GM04503 (cell line): ENCODE measurements at places on chromosomes 12 and 14.

DNA sequence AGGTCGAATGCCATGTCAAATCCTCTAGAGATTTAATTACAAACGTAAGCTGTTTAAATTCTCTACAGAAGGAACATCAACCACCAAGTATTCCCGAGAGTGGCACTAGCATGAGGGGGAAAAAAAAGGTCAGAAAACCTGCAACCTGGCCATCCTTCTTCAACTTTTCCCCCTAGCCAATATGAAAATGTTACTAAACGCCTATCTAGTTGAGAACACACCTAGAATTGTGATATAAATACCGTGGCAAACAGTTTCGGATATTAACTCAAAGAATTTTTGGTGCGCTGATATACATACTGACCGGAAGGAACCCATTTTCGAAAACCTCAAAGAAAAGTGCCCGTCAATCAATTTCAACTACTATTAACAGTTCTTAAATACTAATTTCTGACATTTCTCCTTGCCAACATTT, 1.8 kb downstream of the HNRNPC start:
- no peak for DNase-seq

DNA sequence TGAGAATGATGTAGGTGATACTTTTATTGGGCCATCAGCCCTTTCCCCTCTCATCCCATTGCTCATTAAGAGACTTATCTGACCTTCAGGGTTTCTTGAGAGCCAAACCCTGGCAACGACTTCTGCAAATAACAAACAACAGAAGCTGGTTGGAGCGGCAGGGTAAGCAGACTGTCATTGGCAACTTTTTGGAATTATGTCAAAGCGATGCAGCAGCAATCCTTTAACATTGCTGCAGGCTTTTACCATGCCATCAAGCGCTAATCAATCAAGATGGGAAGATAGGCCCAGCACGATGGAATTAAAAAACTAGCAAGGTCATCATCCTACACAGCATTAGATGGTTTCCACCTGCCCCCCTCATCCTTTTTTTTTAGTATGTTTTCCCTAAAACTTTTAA, 406.1 kb upstream of the PDE3A start:
- DNase-seq = no peak

DNA sequence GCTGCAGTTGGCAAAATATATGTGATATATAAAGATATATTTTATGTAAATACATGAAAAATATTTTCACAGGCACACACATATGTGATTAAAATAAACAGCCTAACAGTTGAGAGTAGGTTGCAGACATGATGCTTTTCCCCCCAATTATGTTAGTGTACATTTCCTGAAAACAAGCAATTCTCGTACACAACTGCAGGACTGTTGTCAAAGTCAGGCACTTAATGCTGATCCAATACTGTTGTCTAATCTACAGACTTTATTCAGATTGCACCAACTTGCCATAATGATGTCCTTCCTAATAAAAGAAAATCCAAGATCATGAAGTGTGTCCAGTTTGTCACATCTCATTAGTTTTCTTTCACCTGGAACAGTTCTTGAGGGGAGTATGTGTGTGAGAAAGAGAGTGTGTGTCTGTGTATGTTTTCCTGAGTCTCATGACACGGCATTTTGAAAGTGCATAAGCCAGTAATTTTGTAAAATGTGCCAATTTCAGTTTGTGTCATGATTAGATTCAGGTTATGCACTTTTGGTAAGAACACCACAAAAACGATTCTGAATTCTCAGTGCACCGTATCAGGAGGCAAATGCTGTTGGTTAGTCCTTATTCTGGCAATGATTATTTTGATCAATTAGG, 16.5 kb upstream of the SEL1L start:
- DNase-seq = no peak

DNA sequence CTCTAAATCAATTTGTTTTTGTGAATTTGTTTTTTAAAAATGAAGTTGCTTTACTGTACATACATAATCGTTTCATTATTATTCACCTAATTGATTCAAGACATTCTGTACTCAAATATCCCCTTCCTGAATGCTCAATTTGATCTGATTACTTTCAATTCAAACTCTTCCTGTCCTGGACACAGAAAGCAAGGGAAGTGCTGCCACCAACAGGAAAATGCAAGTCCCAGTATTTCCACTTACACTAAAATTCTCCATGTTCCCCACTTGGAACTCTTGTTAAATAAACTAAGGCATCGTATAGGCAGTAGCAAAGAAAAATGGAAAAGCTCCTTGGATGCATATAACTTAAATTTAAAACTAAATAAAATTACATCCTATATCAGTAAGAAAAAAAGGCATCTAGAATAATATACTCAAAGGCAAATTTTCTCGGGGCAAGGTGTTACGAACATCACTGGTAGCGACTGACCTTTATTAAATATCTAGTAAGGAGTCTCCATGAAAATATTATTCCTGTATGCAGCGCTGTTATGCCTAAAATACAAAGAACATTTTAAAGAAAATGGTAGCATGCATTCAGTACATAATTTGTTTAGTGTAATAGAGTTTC, 72.0 kb upstream of the DBX2 start:
- no peak for DNase-seq

DNA sequence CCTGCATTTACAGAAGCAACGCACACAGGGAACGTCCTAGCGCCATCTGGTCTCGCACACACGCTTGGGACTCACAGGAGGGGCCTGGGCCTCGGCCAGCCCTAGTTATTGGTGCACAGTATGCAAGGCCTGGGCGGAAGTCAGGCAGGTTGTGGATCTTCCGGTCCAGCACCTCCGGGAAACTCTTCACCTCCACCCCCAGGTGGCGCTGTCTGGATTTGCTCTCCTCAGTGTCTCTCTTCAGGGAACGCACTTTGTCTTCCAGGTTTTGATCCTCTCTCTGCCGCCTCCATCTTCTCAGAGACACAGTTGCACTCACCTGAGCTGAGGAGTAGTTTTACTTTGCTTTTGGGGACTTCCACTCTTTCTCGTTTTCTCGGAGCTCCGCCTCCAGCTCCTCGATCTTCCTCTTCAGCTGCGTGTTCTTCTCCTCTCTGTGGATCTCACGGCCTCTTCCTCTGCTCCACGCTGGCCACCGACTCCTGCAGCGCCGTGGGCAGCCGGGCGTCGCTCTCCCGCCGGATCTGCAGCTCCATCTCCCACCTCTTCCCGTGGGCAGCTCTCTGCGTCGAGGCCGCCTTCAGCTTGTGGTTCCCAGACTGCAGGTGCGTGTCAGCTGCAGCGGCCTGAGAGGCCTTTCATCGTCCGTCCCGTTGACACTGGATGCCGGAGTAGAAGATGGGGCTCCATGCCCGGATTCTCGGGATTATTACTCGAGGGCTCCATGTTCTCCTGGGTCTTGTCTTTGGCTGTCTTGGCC, 933.8 kb downstream of the TMEM121 start:
- no peak for DNase-seq

DNA sequence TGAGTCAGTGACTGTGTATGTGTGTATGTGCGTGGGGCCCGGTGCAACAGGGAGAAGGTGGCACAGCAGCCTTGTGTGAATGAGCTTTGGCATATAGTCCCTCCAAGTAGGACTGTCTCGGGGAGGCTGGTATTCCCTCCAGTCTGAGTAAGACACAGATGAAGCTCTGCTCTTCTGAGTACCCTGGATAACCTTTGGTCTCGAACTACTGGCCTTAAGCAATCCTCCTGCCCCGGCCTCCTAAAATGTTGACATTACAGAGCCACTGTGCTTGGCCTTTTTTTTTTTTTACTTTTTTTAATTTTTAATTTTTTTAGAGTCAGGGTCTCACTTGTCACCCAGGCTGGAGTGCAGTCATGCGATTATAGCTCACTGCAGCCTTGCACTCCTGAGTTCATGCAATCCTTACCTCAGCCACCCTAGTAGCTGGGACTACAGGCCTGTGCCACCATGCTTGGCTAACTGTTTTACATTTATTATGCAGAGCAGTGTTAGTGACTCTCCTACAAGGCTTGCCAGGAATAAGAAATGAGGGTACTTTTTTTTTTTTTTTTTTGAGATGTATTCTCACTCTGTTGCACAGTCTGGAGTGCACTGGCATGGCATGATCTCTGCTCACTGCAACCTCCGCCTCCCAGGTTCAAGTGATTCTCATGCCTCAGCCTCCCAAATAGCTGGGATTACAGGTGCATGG, 9.4 kb upstream of the DAZAP2 start:
- DNase-seq = no peak

GRCh38 chr14:36879558-36879957, 217.9 kb downstream of the PAX9 start:
- no peak for DNase-seq

GRCh38 chr12:18805516-18806248, 67.8 kb downstream of the CAPZA3 start:
- no peak for DNase-seq

DNA sequence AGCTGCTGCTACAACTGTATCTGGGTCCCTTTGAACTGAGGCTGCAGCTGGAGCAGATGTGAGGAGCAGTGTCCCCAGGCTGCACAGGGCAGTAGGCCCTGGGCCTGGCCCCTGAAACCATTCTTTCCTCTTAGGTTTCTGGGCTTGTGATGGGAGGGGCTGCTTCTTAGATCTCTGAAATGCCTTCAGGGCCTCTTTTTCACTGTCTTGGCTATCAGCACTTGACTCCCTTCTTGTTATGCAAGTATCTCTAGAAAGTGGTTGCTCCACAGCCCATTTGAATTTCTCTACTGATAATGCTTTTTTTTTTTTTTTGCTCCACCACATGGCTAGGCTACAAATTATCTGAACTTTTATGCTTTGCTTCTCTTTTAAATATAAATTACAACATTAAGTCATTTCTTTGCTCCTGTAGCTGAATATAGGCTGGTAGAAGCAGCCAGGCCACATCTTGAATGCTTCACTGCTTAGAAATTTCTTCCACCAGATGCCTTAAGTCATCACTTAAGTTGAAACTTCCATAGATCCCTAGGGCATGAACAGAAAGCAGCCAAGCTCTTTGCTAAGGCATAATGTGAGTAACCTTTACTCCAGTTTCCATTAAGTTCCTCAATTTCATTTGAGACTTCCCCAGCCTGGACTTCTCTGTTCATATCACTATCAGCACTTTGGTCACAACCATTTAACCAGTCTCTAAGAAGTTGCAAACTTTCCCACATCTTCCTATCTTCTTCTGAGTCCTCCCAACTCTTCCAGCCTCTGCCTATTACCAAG, 41.1 kb downstream of the ACSM4 start:
- no peak for DNase-seq

DNA sequence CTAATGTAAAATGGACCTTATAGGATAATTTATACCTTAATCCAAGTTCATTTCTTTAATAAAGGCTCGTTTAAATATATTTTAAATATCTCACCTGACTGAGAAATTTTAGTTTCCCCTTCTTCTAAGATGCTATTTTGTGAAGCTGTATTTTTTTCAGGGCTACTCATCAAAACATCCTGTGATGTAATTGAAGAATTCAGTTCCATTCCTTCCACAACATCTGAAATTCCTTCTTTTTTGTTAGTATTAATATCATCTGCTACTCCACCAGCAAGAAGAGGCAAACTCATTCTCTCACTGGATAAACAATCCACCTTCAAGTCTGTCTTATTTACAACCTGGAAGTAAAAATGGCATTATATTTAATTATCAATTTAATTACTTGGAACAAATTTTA, 22.5 kb downstream of the LGALS3 start:
- no peak for DNase-seq

DNA sequence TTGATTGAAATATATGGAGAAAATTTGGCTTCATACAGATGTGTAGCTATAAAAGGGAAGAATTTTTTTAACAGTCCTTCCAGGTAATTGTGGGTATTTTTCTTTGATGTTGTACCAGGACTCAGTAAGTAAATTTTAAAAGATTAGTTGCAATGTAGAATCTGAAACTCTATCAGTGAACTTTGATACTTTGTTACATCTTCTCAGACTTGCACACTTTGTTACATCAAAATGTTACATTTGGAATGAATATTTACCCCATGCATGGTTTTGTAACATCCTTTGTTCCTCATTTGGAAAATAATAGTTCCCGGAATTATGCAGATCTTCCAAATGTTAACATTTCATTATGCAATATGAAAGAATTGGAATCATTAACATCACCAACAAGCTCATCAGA, 13.8 kb downstream of the MTHFD1 start:
- DNase-seq = no peak

- DNase-seq = no peak
Measured at GRCh38 chr12:68028647-68029046, 39.4 kb downstream of the IFNG-AS1 start.

DNA sequence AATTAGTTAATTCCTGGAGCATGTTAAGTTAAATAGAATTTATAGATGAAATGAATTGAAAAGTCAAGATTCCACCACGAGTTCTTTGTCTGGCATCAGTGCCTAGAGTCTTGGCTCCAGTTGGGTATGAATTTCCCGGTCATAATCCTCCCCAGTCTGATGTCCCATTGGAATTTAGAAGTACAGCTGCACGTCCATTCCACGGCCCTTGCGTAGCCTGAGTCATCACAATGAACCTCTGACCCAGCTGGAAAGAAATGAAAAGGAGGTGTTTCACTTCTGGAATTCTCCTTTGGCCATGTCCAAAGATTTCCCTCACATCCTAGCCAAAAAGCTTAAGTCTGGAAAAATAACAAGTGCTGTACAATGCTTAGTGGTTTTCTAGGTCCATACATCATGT, 122.7 kb downstream of the KICS2 start:
- DNase-seq = peak; percentile 88

DNA sequence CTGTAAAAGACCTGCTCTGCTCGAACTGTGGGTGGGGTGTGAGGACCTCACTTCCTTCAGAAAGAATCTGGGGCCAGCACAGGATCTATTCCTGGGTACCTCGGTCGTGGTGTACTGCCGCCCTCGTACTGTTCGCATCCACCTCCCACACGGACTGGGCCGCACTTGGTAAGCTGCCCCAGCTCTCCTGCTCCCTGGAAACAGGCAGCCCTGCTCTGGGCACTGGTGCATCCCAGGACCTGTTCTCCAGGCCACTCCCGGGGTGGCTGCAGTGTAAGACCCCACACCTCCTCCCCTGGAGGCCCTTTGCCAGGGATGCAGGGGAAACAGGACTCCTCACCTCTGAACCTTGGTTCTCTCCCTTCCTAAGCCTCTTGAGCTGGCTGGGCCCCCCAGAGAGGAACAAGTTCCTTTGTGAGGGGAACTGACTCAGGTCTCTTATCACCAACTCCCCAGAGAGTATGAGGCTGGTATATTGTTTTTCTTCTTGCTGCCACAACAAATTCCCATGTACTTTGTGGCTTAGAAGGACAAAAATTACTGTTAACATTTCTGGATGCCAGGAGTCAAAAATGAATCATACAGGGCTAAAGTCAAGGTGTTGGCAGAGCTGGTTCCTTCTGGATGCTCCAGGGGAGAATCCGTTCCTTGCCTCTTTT, 276.5 kb downstream of the NUAK1 start:
- DNase-seq = no peak

- DNase-seq = no peak
Measured at GRCh38 chr12:66962290-66962689, 283.4 kb upstream of the GRIP1 start.

- no peak for DNase-seq
Measured at GRCh38 chr14:20512177-20512905, 7.0 kb downstream of the RNASE10 start.

- no peak for DNase-seq
Measured at GRCh38 chr14:33457617-33458016, 493.3 kb downstream of the EGLN3 start.

- DNase-seq = no peak
Measured at GRCh38 chr12:16121953-16122352, 155.5 kb downstream of the SLC15A5 start.

GRCh38 chr14:63770187-63770807, 42.4 kb upstream of the SGPP1 start:
- no peak for DNase-seq
